ENCODE measurements at places on chromosomes 5 and 9. TPM values are rescaled to one million over a fixed set of nuclear protein-coding genes. Genes with fewer than 3 reads are reported as not detected.

DNA sequence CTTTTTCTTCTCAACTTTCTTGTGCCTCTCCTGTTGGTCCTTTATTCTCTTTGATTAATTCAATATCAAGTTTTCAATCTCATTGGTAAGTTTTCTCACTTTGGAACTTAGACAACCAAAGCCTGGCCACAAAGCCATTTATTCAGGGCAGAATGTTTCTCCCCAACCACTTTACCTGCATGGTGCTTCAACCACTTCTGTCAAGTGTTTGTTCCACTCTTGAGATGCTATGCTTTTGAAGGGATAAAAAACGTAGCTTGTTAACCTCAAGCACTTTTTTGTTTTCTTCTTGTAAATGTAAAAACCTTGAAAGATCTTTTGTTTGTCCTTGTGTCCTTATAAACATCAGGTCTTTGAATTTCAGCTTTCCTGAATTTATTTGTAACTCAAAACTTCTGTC lies 966.7 kb downstream of the MAT2B start:
- H3K27ac ChIP-seq, result no peak overlapping the region
- no peak overlapping the region for H3K4me3 ChIP-seq
- no peaks in the 10 kb centered on the region for H3K27me3 ChIP-seq
- DNase-seq, result no peak
- H3K4me1 ChIP-seq, result no peaks in the 10 kb centered on the region
- H3K36me3 ChIP-seq, result no peaks in the 10 kb centered on the region

GRCh38 chr5:132841305-132841704 lies 10.9 kb upstream of the SHROOM1 start:
- H3K4me1 ChIP-seq, result peaks cover 10% of the 10 kb centered on the region
- no peaks in the 10 kb centered on the region for H3K27me3 ChIP-seq
- no peak overlapping the region for H3K4me3 ChIP-seq
- H3K27ac ChIP-seq, result no peak overlapping the region

DNA sequence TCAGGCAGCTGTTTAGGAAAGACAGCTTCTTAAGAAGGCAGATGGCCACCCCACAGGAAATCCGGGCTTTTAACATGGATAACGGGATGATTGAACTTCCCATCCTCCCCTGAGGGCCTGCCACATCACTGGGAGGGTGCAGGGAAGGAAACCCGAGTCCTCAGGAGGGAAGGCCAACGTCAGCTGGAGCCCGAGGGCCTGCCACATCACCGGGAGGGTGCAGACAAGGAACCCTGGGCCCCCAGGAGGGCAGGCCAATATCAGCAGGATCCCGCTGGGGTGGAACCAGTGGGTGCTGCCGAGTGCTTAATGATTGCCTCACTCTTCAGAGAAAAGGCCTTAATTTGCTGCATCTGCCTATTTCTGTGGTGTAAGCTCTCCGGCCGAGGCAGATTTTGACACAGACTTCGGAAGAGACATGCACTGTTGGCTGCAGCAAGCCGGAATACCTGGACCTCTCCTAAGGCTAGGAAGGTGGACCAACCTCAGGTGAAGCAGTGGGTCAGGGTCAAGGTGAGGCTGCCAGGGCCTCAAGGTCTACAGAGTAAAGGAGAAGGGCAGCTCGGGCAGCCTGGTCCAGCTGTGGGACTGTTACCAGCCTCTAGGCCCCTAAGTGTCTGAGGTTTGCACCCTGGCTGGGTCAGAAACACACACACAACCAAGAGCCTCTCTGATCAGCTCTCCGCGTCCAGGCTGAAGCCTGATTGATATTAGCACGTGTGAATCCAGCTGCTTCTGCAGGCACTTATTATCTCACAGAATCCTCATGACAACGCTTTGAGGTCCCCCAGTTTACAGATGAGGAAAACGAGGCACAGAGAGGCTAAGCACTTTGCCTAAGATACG lies 14.8 kb upstream of the COL5A1 start:
- H3K27me3 ChIP-seq, result no peaks in the 10 kb centered on the region
- H3K27ac ChIP-seq, result peak overlapping the region; percentile 47
- no peak overlapping the region for H3K4me3 ChIP-seq

GRCh38 chr5:107668154-107669095 lies 2.3 kb downstream of the EFNA5 start:
- peak; percentile 61 for DNase-seq
- peaks cover 3% of the 10 kb centered on the region for H3K36me3 ChIP-seq
- no peak overlapping the region for H3K27ac ChIP-seq
- H3K27me3 ChIP-seq, result peaks cover 16% of the 10 kb centered on the region
- H3K4me1 ChIP-seq, result peaks cover 37% of the 10 kb centered on the region

DNA sequence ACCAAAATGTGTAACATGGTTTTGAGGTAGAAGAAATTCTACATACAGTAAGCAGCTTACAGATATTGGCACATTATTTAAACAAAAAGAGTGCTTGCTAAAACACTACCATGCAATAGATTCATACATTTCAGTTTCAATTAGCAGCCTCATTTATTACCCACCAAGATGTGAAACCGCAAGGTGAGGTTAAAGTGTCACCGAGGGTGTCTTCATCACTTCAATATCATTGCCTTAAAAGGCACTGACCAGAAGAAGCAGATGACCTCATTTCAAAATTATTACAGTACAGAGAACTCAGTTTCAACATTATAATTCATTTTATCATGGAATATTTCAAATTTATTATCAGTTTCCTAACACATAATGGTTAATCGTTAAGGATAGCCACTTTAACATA lies 302.2 kb downstream of the ISL1 start:
- no peak for DNase-seq
- H3K4me1 ChIP-seq, result no peaks in the 10 kb centered on the region
- no peak overlapping the region for H3K4me3 ChIP-seq
- no peaks in the 10 kb centered on the region for H3K36me3 ChIP-seq
- no peaks in the 10 kb centered on the region for H3K27me3 ChIP-seq

- no peak overlapping the region for H3K27ac ChIP-seq
- peaks cover 4% of the 10 kb centered on the region for H3K36me3 ChIP-seq
- no peak for DNase-seq
- no peak overlapping the region for H3K4me3 ChIP-seq
- peaks cover 23% of the 10 kb centered on the region for H3K4me1 ChIP-seq
- no peaks in the 10 kb centered on the region for H3K27me3 ChIP-seq
Observed at GRCh38 chr5:54526604-54527288, 9.2 kb downstream of the SNX18 start.

- DNase-seq, result no peak
- H3K4me1 ChIP-seq, result peaks cover 6% of the 10 kb centered on the region
- no peaks in the 10 kb centered on the region for H3K27me3 ChIP-seq
Observed at GRCh38 chr5:152403046-152403445, 2.0 kb downstream of the NMUR2 start.

DNA sequence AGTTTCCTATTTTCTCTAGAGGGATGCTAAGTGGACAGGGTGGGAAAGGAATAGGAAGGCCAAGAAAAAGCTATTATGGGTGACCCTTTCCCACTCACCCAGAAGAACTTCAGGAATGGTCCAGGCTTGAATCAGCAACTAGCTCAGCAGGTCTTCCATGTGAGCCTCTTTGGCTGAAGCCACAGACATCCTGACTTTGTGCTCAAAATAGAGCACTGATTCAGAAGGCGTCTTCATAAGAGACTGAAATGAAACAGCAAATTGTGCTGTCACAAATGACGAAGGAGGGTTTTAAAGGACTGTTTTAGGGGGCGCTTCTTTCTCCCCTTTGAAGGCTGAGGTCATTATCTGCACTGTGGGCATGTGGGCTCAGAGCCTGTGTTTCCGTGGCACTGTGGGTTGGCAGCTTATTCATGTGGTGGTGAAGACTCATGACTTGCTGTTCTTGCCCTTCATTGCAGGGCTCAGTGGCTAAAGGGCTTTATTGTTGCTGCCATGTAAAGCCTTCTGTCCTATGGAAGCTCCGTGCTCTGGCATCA lies 65.8 kb upstream of the NFIL3 start:
- H3K27me3 ChIP-seq, result no peaks in the 10 kb centered on the region
- no peaks in the 10 kb centered on the region for H3K4me1 ChIP-seq
- H3K27ac ChIP-seq, result no peak overlapping the region
- H3K4me3 ChIP-seq, result no peak overlapping the region
- no peak for DNase-seq
- no peaks in the 10 kb centered on the region for H3K36me3 ChIP-seq

GRCh38 chr5:60829490-60830266 lies 14.4 kb downstream of the ELOVL7 start:
- no peaks in the 10 kb centered on the region for H3K36me3 ChIP-seq
- DNase-seq, result no peak
- H3K27me3 ChIP-seq, result no peaks in the 10 kb centered on the region

GRCh38 chr9:89363921-89364665 lies 45.8 kb downstream of the SECISBP2 start:
- H3K27me3 ChIP-seq, result no peaks in the 10 kb centered on the region
- peaks cover 57% of the 10 kb centered on the region for H3K36me3 ChIP-seq
- H3K4me1 ChIP-seq, result peaks cover 29% of the 10 kb centered on the region
- H3K27ac ChIP-seq, result no peak overlapping the region
- H3K4me3 ChIP-seq, result no peak overlapping the region

- no peaks in the 10 kb centered on the region for H3K27me3 ChIP-seq
- H3K4me3 ChIP-seq, result no peak overlapping the region
- no peaks in the 10 kb centered on the region for H3K36me3 ChIP-seq
Observed at GRCh38 chr5:142484821-142485387, 160.1 kb upstream of the SPRY4 start.

GRCh38 chr5:120614531-120615180 lies 150.6 kb downstream of the PRR16 start:
- H3K27ac ChIP-seq, result no peak overlapping the region
- no peaks in the 10 kb centered on the region for H3K36me3 ChIP-seq
- H3K4me3 ChIP-seq, result no peak overlapping the region
- H3K27me3 ChIP-seq, result no peaks in the 10 kb centered on the region

Gene LURAP1L
- total RNA-seq, result 5.7 TPM

Gene C1QTNF2
- 6.2 TPM for total RNA-seq

Gene GARIN3
- total RNA-seq, result not detected

Gene COL23A1
- 2.8 TPM for total RNA-seq

Gene PCYOX1L
- total RNA-seq, result 14.2 TPM

Gene TMEM215
- total RNA-seq, result 5.2 TPM

Gene ADCY2
- total RNA-seq, result 43.1 TPM

Gene SHC3
- 29.8 TPM for total RNA-seq

Data from spinal cord (tissue), 10 donors.